Right lobe of liver (tissue), 6 donors: ENCODE measurements at places on chromosomes 16 and 17.

DNA sequence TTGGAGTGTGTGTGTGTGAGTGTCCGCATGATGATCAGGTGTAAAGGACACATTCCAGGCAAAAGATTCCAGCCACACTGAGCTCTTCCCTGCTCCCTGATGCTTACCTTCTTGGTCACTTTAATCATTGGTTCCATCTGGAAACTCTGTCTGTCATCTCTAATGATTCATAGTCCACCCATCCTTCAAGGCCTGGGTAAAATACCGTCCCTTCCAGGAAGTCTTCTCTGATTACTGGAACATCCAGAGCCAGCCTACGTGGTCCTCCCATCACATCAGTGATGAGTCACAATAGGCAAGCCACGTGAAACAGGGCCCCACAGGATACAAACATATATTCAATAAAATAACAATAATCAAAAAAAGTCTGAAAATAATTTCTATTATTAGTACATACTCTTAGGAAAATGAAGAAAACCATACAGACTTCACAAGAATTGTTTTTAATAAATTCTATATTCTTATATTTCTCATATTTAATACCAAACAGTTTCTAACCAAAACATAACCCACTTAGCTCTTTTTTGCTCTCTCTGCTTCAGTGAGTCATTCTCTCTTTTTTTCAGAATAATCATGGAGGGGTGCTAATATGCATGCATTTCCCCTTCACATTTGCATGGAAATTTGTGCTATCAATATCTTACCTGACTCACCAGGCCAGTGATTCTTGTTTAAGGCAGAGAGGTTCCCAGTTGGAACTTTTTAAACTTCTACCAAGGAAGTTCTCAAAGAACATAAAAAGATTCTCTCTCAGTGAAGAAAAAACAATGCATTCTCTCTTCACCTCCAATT is 263.2 kb downstream of the TOX3 start:
- no peak for DNase-seq

DNA sequence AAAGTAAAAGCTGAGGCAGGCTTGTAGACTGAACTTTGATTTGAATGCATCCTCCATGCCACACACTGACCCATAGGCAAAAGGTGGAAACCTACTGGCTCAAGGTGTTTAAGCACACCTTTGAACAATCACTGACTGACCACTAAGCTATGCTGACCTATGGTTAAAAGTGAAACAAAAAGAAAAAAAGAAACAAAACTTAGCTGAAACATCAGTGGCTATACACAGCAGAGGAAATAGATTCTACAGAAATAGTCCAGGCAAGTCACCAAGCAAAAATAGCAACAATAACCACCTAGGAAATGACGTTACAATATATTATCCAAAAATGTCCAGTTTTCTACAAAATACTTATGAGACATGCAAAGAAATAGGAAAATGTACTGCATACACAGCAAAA is 60.2 kb downstream of the RPGRIP1L start:
- no peak for DNase-seq

- no peak for DNase-seq
Observed at GRCh38 chr17:55612691-55613141, 101.5 kb upstream of the SMIM36 start.

DNA sequence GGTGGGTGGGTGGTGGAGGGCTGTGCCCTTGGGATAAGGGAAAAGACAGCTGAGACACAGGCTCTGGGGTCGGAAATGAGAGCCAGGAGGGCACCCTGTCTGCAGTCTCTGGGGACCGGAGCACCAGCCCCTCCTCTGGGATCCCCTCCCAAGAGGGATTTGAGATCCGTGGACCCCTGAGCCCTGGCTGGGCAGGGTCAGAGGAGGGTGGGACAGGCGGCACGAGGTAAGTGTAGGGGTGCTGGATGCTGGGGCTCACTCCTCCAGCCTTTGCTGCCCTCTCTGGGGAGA is 425 bp downstream of the SGSH start:
- DNase-seq: no peak

- DNase-seq: no peak
Observed at GRCh38 chr17:49573510-49574322, 2.0 kb upstream of the NXPH3 start.

- DNase-seq: no peak
Observed at GRCh38 chr17:6559753-6560215, 3.4 kb upstream of the PITPNM3 start.
